ENCODE measurements at places on chromosomes 5 and 9.
A peak's percentile ranks its signal among the peaks of the same experiment; 100 is the strongest.

GRCh38 chr5:52693280-52693679, 94.4 kb upstream of the ITGA1 start:
- DNase-seq, result no peak

GRCh38 chr5:93831449-93831848, 90.0 kb upstream of the POU5F2 start:
- no peak for DNase-seq

GRCh38 chr5:171588790-171589189, 169.3 kb downstream of the FGF18 start:
- no peak for DNase-seq

GRCh38 chr5:25006734-25007133, 362.0 kb upstream of the CDH10 start:
- peak; percentile 28 for DNase-seq

DNA sequence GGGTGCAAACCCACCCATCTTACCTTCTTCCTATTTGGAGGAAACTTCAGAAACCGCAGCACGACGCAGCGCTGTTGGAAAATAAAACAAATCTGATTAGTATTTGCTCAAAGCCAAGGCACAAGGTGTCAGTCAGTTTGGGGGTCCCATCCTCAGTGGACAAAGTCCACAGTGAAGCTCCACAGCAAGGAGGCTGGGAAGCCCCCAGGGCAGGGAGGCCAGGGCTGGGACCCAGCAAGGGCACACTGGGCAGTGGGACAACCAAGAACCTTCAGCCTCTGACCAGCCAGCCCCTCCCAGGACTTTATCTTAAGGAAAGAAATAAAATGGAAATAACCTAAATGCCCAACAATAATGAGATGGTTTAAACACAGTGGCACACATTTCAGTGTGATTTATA, 11.3 kb downstream of the IPPK start:
- no peak for DNase-seq

- no peak for DNase-seq
These were observed 542.6 kb downstream of the CSNK1G3 start for GRCh38 chr5:124054564-124054963.

GRCh38 chr5:54524704-54525103, 7.1 kb downstream of the SNX18 start:
- DNase-seq, result no peak

DNA sequence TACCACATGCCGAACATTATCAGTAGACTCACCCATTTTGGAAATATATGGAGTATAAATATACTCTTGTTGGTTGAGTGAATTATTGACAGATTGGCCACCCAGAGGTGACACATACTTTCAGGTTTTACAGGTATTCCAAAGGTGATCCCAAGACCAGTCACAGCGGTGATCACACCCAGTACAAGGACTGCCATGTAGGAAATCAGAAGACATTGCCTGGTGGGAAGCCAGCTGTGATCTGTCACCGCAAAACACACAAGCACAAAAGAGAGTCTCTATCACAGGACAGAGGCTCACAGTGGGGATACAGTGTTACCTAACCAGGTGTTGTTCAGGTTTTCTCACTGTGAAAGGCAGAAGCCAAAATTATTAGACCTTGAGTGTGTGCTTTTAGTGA, 15.8 kb downstream of the BTF3 start:
- DNase-seq, result no peak

DNA sequence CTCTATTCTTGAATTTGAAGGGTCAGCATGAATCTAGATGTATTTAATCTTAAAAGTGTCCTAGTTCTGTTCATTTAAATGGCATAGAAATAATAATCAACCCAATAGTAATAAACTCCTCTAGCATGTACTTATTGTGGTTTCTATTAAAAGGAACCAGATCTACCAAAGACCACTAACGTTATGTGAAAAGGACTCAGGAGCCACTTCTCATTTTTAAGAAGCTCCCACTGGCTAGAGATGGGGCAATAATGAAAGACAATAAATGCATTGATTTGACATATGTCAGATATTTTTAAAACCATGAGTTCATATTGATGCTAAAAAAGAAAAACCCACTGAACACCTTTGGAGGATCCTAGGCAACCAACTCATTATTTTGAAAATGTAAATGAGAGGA, 191.9 kb downstream of the ATP10B start:
- DNase-seq, result no peak

GRCh38 chr5:162274679-162275078, 207.1 kb downstream of the GABRG2 start:
- no peak for DNase-seq

- DNase-seq, result no peak
These were observed 239.2 kb downstream of the EFNA5 start for GRCh38 chr5:107431536-107431935.

GRCh38 chr5:142176255-142176654, 67.7 kb downstream of the NDFIP1 start:
- no peak for DNase-seq

DNA sequence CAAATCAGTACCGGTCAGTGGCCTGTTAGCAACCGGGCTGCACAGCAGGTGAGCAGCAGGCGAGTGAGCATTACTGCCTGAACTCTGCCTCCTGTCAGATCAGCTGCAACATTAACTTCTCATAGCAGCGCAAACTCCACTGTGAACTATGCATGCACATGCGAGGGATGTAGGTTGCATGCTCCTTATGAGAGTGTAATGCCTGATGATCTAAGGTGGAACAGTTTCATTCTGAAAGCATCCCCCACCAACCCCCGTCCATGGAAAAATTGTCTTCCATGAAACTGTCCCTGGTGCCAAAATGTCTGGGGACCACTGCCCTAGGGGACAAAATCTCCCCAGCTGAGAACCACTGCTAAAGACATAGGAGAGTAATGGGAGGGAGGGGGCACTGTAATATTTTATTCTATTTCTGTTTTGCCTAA, 51.1 kb downstream of the P4HA2 start:
- no peak for DNase-seq

DNA sequence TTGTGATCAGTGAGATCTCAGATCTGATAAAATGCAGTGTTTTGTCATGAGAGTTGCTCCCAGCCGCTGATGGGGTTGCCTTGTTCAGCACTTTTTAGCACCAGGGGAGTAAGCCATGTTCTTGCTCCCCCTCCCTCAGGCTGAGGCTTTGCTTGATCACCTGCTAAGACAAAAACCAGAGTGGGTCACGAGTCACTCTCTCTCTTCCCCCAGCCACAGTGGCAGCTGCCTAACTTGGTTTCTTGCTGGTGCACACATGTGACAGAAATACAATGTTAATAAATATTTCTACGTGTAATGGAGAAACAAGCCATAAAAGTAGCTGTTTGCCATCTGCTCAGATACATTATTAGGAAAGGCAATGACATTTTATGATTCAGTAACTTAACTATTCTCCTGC, 212.4 kb upstream of the DMRT1 start:
- no peak for DNase-seq

DNA sequence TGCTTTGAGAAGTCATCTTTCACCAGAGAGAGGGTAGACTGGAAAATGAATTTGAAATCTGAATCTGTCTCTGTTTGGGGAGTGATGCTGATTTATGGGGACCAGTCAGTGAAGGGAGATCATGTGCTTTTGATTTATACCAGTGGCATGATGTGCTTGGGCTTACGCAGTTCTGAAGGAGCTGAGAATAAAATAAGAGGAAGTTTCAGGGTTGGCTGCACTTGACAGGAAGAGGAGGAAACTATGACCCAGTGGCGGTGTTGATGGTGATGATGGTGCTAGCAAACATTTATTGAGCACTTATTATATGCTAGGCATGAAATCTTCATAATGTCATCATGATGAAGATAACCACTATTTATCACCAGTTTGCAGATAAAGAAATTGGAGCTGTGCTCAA, 136.4 kb upstream of the GLRA1 start:
- DNase-seq, result no peak

DNA sequence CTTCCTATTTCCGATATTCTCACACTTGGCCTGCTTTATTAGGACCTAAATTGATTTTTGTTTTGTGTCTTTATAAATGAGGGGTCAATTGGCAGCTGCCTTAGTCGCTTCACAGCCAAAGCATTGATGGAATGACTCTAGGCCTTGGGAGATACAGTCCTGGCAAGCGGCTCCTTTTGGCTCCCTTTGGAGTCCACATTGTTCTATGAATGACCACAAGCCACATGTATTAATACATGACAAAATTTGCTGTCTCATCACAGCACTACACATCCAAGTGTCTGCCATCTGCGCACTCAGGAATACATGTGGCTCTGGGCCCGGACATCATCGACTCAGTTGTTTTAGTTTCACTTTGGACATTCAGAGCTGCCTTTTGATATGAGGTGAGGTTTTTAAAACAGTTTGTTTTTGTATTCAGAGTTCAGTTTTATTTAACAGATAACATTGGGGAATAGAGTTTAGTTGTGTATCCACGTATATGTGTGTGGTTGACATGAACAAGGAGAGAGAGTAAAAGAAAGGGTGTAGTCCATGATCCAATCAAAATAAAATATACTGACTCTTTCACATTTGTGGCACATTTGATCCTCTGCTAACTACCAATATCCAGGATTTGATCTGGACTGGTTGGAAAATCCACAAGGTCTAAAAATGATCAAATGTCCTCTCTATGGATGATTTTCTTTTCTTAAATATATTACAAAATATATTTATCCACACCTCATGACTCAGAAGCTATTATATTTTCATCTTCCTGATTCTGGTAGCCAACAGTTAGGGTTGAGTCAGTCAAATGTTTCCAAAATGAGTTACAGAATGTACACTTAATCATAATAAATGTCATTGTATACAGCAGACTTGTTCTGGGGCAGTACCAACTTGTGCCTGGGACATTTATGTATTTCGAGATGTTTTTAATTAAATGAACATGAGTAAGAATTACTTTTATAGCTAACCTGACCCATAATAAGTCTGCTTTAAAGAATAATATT, 114.0 kb upstream of the MTAP start:
- no peak for DNase-seq

DNA sequence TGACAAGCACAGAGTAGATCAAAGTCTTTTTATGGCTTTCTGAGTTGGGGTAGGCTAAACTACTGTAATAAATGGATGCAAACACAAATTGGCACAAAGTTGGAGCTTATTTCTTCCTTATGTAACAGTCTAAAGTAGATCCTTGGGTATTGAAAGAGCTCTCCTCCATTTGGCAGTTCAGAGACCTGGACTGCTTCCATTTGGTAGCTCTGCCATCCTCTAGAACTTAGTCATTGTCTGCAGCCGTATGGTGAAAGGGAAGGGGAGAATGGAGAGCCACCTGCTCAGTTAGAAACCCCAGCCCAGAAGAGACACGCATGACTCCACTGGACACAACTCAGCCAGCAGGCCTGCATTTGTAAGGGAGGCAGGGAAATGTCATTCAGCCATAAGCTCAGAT, 345.0 kb downstream of the DMAC1 start:
- DNase-seq, result no peak

DNA sequence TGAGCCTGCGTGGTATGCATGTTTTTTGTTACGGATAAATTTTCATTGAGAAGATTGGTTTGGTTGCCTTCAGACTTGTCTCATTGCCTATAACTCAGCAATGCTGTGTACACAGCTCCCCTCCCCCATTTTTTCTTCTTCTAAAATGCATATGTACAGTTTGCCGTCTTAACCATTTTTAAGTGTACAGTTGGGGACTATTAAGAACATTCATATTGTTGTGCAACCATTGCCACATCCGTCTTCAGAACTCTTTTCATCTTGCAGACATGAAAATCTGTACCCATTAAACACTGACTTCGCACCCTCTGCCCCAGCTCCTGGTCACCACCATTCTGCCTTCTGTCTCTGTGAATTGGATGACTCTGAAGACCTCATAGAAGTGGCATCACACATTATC, 6.2 kb downstream of the EXOC3 start:
- DNase-seq, result no peak

- DNase-seq, result peak; percentile 54
These were observed 84.5 kb downstream of the RFX3 start for GRCh38 chr9:3441197-3441816.

- no peak for DNase-seq
These were observed 621 bp downstream of the AK6 start for GRCh38 chr5:69368458-69369339.

DNA sequence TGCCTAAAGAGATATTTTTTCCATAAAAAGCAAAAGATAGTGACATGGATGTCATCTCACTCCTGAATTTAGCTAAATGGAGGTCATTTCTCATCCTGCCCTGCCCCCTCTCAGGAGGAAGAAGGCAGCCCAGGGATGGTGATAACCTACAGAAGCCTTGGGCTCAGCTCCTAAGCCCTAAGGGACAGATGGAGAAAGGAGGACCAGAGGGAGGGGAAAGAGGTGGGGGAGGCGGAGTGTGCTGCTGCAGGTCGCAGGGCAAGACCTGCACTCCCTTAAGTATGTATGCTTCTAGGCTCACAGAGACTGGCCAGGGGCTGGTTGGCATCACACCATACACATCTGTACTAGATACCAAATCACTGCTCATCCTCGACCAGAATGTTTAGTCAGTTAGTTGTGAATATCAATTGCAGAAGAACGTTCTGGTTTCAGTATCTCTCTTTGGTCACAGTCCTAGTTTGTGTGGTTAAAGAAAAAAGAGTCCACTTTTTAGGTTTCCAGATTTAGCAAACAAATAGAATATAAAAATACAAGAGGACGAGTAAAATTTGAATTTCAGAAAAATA, 18.4 kb upstream of the CDKN2AIPNL start:
- DNase-seq, result no peak

DNA sequence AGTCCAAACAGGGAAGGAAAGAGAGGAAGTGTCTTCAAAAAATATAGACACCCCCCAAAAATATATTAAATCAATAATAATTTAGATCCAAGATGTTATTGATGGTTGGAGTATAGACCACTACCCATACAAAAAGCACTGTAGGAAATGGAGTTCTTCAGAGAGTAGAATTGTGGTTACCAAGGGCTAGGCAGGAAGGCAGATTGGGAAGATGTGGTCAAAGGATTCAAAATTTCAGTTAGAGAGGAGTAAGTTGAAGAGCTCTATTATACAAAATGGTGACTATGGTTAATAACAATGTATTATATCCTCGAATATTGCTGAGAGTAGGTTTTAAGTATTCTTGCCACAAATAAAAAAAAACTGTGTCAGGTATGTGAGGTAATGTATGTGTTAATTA, 149.4 kb downstream of the CWC27 start:
- DNase-seq, result no peak

GRCh38 chr9:7452378-7452777, 347.2 kb downstream of the DMAC1 start:
- DNase-seq, result no peak

- no peak for DNase-seq
These were observed 1.8 kb upstream of the TLE4 start for GRCh38 chr9:79569814-79570447.

- DNase-seq, result no peak
These were observed 95.9 kb downstream of the ZDHHC21 start for GRCh38 chr9:14597171-14597799.
